H9 (cell line): ENCODE measurements at places on chromosomes 5 and 9.

GRCh38 chr9:134010310-134011173 is 14.7 kb upstream of the BRD3OS start:
- no peaks in the 10 kb centered on the region for H3K27me3 ChIP-seq
- no peak overlapping the region for H3K27ac ChIP-seq
- peaks cover 14% of the 10 kb centered on the region for H3K36me3 ChIP-seq

GRCh38 chr5:69024241-69024651 is 69.6 kb upstream of the SLC30A5 start:
- peak; percentile 41 for DNase-seq
- no peaks in the 10 kb centered on the region for H3K4me1 ChIP-seq
- H3K27ac ChIP-seq, result no peak overlapping the region
- H3K4me3 ChIP-seq, result no peak overlapping the region

GRCh38 chr9:121750715-121751623 is 99.5 kb downstream of the DAB2IP start:
- no peak overlapping the region for H3K4me3 ChIP-seq
- no peak for DNase-seq
- no peaks in the 10 kb centered on the region for H3K36me3 ChIP-seq
- H3K27ac ChIP-seq, result no peak overlapping the region
- no peaks in the 10 kb centered on the region for H3K4me1 ChIP-seq
- no peaks in the 10 kb centered on the region for H3K27me3 ChIP-seq

DNA sequence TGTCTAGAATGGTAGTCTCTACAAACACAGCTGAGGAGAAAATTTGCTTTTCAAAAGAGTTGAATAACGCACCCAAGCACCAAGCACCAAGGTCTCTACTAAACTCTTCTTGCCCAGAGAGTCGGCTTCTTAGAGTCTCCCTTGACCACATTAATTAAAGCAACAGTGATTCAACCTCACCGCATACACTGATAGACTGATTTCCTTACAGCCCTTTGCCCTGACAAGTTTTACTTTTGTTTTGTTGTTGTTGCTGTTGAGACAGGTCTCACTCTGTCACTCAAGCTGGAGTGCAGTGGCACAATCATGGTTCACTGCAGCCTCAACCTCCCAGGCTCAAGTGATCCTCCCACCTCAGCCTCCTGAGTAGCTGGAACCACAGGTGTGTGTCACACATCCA is 1035.7 kb upstream of the DMAC1 start:
- H3K27ac ChIP-seq, result no peak overlapping the region
- no peaks in the 10 kb centered on the region for H3K36me3 ChIP-seq
- DNase-seq, result no peak
- H3K27me3 ChIP-seq, result no peaks in the 10 kb centered on the region

- no peak overlapping the region for H3K27ac ChIP-seq
- no peak for DNase-seq
- no peak overlapping the region for H3K4me3 ChIP-seq
- H3K27me3 ChIP-seq, result no peaks in the 10 kb centered on the region
These were observed 235.5 kb upstream of the CDH18 start for GRCh38 chr5:20223451-20223850.

DNA sequence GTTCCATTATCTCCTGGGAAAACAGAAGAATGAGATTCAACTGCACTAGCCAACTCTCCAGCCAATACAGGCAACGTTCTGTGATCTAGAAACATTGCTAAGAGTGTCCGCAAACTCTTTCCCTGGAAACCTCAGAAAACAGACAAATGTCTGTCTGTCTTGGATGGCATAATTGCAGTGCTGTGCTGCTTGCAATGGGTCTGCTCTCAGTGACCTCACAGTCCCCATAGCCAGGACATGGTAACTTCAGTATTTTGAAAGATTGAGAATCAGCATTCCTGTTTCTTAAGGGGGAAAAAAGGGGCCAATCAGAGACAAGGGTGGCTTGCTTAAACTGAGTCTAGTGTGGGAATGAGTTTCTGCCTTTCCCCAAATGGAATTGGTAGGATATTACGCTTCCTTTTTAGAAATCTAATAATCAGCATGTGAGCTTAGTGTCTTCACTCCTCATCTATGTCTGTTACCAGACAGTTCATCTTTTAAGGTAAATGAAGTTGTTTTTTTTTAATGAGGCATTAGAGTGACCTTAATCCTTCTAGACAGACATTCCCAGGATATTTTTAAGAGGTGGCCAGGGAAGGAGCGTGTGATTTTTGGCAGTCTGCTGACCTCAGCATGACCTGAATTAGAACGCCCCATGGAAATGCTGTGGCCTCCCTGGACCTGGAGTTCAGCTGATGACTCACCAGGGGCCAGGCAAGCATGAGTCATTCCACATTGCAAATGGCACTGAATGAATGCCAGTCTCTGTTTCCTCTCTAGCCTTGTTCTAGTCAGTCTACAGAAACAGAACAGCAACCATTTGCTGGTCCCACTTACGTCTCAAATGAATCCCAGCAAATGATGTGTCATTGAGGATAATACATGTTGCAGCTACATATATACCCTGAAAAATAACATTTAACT is 210.2 kb upstream of the ACTBL2 start:
- H3K36me3 ChIP-seq, result no peaks in the 10 kb centered on the region
- no peaks in the 10 kb centered on the region for H3K27me3 ChIP-seq
- H3K4me3 ChIP-seq, result no peak overlapping the region
- H3K4me1 ChIP-seq, result peaks cover 2% of the 10 kb centered on the region; the same call in 1 of the 2 replicates
- no peak overlapping the region for H3K27ac ChIP-seq
- DNase-seq, result peak; percentile 78

DNA sequence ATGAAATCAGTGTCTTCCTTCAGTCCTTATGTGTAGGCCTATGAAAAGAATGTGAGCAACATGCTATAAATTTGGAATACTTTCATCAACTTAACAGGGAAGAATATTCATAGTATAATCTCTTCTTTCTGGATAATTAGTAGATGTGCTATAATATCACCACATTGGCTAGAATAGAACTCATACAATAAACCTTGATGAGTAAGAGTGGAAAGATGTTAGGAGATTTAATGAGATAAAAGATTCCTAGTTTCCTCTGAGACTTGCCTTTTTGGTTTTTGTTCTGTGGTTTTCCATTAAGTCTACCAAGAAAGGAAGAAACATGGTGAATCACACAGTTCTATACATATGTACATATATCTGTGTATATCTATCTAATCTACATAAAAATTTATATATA is 301.8 kb upstream of the PRR16 start:
- H3K27ac ChIP-seq, result no peak overlapping the region
- no peaks in the 10 kb centered on the region for H3K4me1 ChIP-seq
- no peaks in the 10 kb centered on the region for H3K27me3 ChIP-seq
- no peak for DNase-seq

- no peak for DNase-seq
- no peaks in the 10 kb centered on the region for H3K36me3 ChIP-seq
- H3K4me1 ChIP-seq, result no peaks in the 10 kb centered on the region
These were observed 44.7 kb upstream of the CD180 start for GRCh38 chr5:67241326-67241725.

- no peak for DNase-seq
- H3K36me3 ChIP-seq, result no peaks in the 10 kb centered on the region
- no peak overlapping the region for H3K4me3 ChIP-seq
- H3K27me3 ChIP-seq, result no peaks in the 10 kb centered on the region
These were observed 381.9 kb downstream of the CDK5RAP2 start for GRCh38 chr9:120198027-120198426.

DNA sequence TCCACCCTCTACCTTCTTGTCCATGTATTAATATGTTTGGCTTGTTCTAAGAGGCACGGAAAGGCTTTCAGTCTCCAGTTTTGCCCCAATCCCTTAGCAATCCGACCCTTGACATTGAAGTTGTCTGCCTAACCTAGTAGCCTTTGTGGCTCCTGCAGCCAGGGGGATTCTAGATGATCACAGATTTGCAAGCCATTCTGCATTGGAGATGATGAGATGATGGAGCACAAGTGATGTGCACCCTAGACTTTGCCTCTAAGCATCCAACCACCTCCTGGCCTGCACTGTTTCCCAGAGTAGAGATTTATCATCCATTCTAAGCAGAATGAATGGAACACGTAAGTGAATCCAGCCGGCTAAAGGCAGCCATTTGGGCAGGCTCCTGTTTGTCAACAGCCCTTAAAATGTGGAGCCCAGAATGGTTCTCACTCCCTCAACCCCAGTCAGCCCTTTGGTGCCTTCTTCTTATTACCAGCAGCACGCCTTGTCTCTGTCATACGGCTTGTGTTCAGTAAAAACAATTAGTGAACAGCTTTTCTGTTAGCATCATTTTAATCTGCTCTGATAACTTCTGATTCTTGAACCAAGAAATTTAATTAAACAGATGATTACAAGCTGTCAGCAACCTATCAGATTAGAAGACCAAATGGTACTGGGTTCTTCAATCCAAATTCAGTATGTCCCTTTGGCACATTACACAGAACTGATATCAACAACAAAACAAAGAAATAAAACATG is 5.7 kb upstream of the TRAF1 start:
- H3K4me1 ChIP-seq, result peaks cover 2% of the 10 kb centered on the region; the same call in 1 of the 2 replicates
- DNase-seq, result no peak
- no peaks in the 10 kb centered on the region for H3K27me3 ChIP-seq
- H3K4me3 ChIP-seq, result no peak overlapping the region
- H3K36me3 ChIP-seq, result no peaks in the 10 kb centered on the region

GRCh38 chr5:6773342-6774035 is 60.3 kb downstream of the TENT4A start:
- DNase-seq, result no peak
- no peak overlapping the region for H3K27ac ChIP-seq
- H3K27me3 ChIP-seq, result no peaks in the 10 kb centered on the region

DNA sequence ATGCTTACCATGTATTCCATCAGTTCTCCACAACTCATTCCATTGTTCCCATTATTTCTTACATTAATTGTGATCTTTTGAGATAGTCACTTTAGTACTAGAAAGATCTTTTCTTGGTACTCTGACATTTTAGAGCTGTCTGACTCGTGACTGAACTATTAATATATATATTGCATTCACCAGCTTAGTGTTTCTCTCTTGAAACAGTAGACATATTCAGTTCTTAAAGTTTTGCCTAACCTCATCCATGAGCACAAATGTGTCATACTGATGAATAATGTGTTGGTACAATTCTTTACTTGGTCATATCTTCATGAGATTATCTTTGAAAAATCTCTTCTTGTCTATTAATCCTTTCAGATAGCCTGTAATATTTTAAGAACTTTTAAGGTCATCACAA is 74.3 kb downstream of the NLN start:
- H3K4me1 ChIP-seq, result no peaks in the 10 kb centered on the region
- peaks cover 53% of the 10 kb centered on the region for H3K36me3 ChIP-seq
- H3K27me3 ChIP-seq, result no peaks in the 10 kb centered on the region
- no peak overlapping the region for H3K27ac ChIP-seq
- H3K4me3 ChIP-seq, result no peak overlapping the region

- no peaks in the 10 kb centered on the region for H3K36me3 ChIP-seq
- no peak overlapping the region for H3K27ac ChIP-seq
- no peak overlapping the region for H3K4me3 ChIP-seq
- DNase-seq, result no peak
- no peaks in the 10 kb centered on the region for H3K27me3 ChIP-seq
These were observed 938.5 kb upstream of the ACO1 start for GRCh38 chr9:31445960-31446359.

- H3K27me3 ChIP-seq, result no peaks in the 10 kb centered on the region
- H3K4me3 ChIP-seq, result no peak overlapping the region
- peaks cover 43% of the 10 kb centered on the region for H3K36me3 ChIP-seq
- peak overlapping the region; percentile 19 for H3K27ac ChIP-seq
- peak; percentile 90 for DNase-seq
These were observed 5.3 kb downstream of the ANKS6 start for GRCh38 chr9:98790842-98791607.
